ENCODE measurements at places on chromosomes 1 and 21. TPM values are rescaled to one million over a fixed set of nuclear protein-coding genes. Genes with fewer than 3 reads are reported as not detected.

Gene SLC35F3
- 0.66 TPM for total RNA-seq

DNA sequence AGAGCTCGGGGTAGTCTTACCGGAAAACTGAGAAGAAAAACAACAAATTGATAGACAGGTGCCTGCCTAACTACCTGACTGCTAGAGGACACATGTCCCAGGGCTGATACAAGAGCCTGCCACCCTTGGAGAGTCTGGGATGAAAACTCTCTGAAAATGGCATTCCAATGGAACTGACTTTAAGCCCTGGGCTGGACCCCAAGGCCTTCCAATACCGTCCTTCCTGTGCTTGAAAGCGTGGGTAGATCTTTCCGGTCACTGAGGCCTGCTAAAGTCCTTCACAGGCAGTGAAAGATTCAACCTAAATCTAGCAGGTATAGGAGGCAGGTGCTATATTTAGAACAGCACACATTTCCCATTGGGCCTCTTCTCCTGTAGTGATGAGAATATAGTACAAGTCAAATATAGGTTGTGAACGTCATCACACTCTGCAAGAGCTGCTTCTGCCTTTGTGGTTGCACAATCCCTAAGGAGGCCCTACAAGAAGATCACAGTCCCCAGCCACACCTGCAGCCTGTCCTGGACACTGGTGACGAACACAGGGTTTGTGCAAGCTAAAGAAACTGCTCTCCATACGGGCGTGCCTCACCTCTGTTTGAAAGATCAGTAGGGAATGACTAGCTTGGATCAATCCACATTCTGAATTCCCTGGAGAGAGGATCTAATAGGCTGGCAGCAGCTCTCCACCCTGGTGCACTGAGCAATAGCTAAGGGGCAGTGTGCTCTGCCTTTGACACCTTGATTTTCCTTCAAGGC lies 876 bp upstream of the CHML start:
- DNase-seq, result no peak

DNA sequence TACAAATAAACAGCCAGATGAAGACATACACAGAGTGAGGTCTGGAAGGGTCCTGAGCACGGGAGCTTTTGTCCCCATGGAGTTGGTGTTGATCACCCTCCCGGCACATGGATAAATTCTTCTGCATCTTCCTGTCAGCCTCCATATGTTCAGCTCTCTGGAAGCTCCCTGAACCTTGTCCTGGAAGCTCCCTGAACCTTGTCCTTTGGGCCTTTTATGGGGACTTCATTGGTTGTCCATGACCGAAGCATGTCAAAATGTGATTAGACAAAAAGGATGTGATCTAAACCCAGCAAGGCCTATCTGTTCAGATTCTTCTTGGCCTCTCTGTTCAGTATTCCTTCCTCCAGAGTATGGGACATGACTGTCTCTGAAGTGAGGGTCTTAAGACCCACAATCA lies 25.4 kb upstream of the RNF11 start:
- no peak for DNase-seq

- no peak for DNase-seq
Measured at GRCh38 chr1:184219414-184219813, 167.4 kb upstream of the C1orf21 start.

DNA sequence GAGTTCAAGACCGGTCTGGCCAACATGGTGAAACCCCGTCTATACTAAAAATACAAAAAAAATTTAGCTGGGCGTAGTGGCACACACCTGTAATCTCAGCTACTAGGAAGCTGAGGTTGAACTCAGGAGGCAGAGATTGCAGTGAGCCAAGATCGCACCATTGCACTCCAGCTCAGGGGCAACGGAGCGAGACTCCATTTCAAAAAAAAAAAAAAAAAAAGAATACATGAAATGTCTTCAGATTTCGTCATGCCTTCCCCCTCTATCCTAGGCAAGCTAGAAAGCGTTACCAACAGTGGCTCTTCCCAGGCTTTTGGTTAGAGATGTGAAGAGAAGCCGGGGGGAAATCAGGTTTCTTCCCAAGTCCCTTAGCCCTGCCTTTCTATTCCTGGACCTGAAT lies 3.6 kb downstream of the TFF1 start:
- DNase-seq, result no peak

Data from Calu3 (cell line).